ENCODE measurements at places on chromosomes 13 and 19. TPM values are rescaled to one million over a fixed set of nuclear protein-coding genes. Genes with fewer than 3 reads are reported as not detected.

FFAR3 gene
- not detected for polyA plus RNA-seq

C2CD4C gene
- polyA plus RNA-seq, result not detected

ZNF575 gene
- 2.9 TPM for polyA plus RNA-seq

SIGLEC5 gene
- not detected for polyA plus RNA-seq

ZNF547 gene
- polyA plus RNA-seq, result 1.5 TPM

SMIM44 gene
- not detected for polyA plus RNA-seq

CEACAM4 gene
- not detected for polyA plus RNA-seq

PLPP2 gene
- 0.53 TPM for polyA plus RNA-seq

ZNF91 gene
- 32.3 TPM for polyA plus RNA-seq

SLITRK6 gene
- not detected for polyA plus RNA-seq

RDH8 gene
- polyA plus RNA-seq, result not detected

SPACA6 gene
- 2.1 TPM for polyA plus RNA-seq

ADGRE1 gene
- 0.06 TPM for polyA plus RNA-seq

ZNF99 gene
- not detected for polyA plus RNA-seq

SLC7A9 gene
- polyA plus RNA-seq, result not detected

CBY2 gene
- not detected for polyA plus RNA-seq

C1QTNF9B gene
- not detected for polyA plus RNA-seq

RGCC gene
- 6.8 TPM for polyA plus RNA-seq

GPR12 gene
- not detected for polyA plus RNA-seq

RDH13 gene
- 18.7 TPM for polyA plus RNA-seq

ZNF610 gene
- polyA plus RNA-seq, result 1.7 TPM

FGF21 gene
- not detected for polyA plus RNA-seq

GJB6 gene
- polyA plus RNA-seq, result not detected

IZUMO1 gene
- polyA plus RNA-seq, result not detected

RNF225 gene
- polyA plus RNA-seq, result not detected
